Hematopoietic multipotent progenitor cell (in vitro differentiated cells): ENCODE measurements at places on chromosomes 3 and 15.

DNA sequence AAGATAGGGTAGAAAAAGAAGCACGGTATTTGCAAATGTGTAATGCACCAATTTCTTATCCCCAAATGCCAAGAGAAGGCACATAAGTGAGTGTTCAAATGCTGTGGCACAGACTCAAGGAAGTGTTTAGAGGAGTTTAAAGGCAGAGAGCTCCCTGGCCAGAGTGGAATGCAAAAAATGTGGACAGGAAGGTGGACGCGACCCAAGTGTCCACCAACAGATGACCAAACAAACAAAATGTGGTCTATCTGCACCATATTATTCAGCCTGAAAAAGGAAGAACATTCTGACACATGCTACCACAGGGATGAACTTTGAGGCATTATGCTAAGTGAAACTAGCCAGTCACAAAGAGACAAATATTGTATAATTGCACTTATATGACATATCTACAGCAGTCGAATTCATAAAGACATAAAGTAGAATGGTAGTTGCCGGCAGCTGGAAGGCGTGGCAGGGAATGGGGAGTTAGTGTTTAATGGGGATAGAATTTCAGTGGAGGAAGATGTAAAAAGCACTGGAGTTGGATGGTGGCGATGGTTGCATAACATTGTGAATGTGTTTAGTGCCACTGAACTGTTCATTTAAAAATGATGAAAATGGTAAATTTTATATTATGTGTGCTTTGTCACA is 126.6 kb downstream of the SRGAP3 start:
- no peak for DNase-seq

DNA sequence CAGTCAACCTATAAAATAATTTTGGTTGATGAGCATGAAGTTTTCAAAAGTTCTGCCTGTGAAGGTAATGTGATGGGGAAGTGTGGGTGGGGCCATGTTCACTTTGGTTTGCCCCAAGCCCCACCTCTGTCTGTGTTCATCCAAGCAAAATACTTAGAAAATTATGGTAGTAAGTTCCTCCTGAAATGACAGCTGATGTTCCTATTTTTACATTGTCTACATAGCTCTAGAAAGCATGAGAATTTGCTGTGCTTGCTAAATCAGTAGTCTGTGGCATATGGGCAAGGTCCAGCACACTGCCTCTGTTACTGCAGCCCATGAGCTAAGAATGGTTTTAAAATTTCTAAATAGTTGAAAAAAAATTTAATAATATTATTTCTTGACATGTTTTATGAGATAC is 21.9 kb upstream of the CP start:
- DNase-seq, result no peak

DNA sequence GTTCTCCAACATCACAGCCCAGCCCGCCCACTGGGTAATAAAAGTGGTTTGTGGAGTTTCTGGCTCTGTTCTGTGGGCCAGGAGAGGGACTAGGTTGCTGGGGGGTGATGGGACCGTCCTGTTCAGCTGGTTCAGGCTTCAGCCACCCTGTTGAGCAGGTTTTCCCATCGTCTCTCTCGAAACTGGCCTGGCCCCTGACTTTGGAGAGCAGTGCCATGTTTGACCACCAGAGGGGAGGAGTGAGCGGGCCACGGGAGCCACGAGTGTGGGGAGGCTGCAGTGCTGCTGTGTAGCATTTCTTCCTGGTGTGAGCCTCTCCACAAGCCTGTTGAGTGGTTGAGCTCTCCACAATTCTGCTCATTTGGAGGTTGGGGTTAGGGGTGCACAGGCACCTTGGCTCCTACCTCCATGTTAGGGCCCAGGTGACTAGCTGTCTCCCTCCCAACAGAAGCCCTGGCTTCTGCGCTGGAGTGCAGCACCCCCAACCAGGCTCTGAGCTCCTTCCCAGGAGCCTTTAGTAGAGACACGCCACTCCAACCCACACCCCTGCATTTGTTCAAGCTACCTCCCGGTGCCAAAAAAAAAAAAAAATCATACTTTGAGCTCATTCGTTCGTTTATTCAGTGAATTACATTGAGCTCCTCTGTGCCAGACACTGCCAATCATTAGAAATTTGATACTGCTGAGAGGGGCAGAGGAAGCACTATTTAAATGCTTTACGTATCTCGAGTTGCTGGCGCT is 13.9 kb downstream of the SPINT1 start:
- peak; percentile 61 for DNase-seq

- DNase-seq, result no peak
These were observed 100.0 kb downstream of the DNAJB8 start for GRCh38 chr3:128366652-128367051.

DNA sequence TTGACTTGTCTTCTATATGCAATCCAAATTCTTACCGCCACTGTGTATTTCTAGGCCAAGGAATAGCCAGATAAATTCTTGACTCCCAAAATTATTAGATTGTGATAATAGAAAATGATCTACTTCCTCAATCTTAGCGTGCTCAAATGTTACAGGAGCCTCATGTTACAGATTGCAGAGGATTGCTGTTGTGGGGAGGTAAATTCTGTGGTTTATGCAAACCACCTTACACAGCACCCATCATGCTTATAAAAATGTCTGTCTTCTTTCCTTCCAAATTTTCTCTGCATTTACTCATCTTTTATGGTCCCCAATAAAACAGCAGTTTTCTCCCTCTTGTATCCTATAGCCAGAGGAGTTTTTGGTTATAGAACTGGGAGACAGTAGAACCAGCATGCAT is 420.2 kb upstream of the ROBO1 start:
- DNase-seq, result no peak

GRCh38 chr15:58154769-58155168 is 16.6 kb downstream of the AQP9 start:
- DNase-seq, result no peak

- DNase-seq, result no peak
These were observed 589.8 kb upstream of the DPPA4 start for GRCh38 chr3:109927161-109927560.

GRCh38 chr15:68653801-68654200 is 75.0 kb downstream of the CORO2B start:
- no peak for DNase-seq

DNA sequence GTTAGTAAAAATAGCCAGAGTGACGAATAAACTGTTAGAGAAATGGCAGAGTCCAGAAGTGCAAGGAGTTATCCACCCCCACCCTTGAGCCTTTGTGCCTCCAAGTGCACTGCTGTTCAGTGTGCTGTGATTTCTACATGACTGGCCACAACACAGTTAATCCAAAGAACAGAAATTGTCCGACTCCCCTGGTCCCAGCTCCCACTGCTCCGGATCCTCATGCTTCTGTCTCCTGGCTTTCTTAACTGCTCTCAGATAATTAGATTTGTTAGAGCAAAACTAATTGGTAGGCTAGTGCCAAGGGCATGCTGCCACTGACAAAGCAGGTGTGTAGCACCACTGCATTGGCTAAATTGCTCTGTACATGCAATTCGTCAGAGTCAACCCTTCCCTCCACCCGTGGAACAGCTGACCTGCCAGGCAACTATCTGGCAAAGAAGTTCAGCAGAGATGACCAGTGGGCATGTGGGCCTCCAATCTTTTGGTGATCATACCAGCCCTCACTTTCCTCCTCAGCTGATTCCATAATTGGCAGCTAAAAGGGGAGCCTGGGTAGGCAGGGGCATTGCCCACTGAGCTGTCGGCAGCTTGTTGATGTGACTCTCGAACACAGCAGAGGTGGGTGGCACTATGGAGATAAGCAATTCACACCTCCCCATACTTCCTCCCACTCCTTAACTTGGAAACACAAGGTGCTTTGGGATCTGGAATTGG is 18.9 kb upstream of the ACAP2 start:
- DNase-seq, result no peak

DNA sequence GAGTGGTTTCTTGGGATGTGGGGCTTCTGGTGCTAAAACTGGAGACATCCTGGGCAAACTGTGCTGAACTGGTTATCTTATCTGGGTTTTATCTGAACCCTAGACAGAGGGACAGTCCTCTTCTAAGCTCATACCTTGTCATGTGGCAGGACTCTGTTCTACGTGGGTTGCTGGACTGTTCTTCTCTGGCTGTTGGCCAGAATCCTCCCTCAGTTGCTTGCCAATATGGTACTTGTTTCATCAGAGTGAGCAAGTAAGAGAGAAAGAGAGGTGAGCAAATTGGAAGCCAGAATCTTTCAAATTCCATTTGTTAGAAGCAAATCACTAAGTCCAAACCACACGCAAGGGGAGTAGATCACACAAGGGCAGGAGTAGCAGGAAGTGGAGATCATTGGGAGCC is 291.5 kb upstream of the TBL1XR1 start:
- DNase-seq, result no peak

DNA sequence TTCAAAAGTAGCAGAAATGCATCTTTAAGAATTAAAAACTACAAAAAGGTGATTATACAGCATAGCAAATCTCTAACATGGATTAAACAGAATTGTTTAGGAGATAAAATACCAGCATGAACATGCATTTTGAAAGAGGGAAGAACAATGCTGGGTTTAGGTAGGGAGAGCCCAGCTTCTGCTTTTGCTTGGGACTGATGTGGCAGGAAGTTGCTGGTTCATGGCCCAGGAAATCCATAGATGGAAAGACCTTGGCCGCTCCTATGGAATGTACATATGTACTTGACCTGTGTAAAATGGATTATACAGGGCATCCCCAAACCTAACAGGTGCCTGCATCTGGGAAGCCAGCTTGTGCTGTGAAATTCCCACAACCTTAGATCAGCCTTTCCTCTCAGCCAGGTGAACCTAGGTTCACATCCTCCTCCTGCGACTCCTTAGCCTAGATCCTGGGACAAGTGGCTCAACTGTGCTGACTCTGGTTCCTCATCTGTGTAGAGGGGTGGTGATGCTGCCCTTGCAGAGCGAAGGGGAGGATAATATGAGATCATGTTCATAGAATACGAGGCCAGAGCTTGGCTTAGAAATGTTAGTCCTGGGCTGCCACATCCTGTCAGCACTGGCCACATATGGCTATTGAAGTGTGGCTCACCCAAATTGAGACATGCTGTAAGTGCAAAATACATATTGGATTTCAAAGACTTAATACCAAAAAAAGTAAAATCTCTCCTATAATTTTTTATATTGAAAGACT is 47.0 kb upstream of the PLXNA1 start:
- DNase-seq, result no peak

- no peak for DNase-seq
These were observed 1.1 kb downstream of the RCCD1 start for GRCh38 chr15:90955624-90956273.

DNA sequence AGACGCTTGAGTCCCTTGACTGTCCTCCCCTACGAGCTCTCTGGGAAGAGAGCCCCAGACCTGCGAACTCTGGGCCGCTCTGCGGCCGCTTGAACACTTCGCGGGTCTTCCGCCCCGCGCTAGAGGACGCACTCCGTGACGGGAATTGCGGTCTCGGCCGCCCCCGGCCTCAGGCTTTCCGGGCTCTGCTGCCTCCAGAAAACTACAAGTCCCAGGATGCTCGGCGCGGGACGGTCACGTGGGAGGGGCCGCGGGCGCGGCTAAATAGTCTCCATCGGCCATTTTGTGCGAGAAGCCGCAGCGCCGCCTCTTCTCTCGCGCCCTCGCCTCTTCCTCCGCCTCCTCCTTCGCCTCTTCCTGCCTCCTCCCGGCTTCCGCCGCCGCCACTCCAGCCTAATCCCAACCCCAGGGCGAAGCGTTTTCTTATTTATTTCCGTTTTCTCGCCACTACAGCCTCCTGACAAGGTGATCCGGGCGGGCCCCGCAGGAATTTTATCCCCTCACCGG is at the start of gene EIF1B:
TSS of gene EIF1B (plus strand) at position 290 of the 507 bp plus-strand sequence. CDS start 235 bp downstream, outside the sequence.
- DNase-seq, result peak; percentile 98

GRCh38 chr3:147575391-147575790 is 166.2 kb downstream of the ZIC1 start:
- DNase-seq, result no peak

GRCh38 chr15:62782896-62783295 is 259.7 kb upstream of the TPM1 start:
- no peak for DNase-seq

GRCh38 chr3:196339493-196340254 is 1.5 kb upstream of the TM4SF19 start:
- peak; percentile 51 for DNase-seq

DNA sequence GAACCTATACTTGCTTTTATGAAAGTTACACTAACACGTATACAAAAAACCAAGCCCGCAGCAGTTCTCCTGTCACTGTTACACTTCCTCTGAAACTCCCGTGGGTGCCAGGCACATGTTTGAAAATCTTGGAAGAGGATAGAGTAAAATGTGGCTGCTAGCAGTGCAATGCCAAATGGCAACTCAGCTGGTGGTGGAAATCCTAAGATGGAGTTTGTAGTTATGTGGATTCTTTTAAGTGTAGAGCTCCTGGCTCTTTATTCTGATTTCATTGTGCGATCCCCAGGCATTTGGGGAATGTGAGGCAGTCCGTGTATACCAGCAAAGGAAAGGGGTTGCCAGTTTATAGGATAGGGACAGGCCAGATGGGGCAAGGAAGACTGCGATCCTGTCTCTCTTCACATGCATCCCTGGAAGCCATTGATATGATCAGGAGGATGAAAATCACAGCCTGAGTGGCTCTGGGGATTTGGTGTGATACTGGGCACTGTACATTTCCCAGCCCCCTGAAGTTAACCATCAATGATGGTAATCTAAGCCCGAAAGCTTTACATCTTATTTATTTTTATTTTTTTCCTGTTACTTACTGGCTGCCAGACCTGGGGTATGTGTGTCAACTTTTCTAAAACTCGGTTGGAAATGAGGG is 1.1 kb downstream of the STAC start:
- no peak for DNase-seq

- no peak for DNase-seq
These were observed 183.8 kb downstream of the MEGF11 start for GRCh38 chr15:66069751-66070150.

GRCh38 chr15:31551323-31551722 is 224.7 kb downstream of the KLF13 start:
- no peak for DNase-seq

DNA sequence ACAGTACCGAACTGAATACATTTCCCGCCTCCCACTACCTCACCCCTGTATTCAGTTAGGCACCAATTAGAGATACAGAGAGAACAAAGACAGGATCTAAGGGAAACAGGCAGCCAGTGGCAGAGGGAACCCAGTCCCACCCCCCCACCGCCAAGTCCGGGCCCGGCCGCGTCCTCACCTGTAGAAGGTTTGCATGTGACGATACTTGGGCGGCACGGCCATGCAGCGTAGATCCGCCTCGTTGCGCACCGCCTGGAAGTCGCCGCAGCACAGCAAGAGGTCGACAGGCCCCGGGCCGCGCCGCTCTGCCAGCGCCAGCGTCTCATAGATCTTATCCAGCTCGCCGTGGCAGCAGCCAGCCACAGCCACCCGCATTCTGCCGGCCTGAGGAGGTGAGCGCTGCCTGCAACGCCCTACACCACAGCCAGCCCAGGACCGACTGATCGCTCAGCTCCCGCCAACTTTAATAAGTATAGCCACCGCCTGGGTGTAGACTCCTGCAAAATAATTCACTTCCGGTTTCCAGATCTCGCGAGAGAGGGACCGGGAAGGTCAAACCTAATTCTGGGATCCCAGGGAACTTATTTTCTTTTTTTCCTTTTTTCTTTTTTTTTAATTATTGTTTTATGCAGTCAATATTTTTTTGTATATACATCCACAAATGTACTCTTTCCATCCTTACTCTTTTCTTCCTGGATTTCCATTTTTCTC is at the start of gene DBR1:
TSS of gene DBR1 (minus strand) at position 501 of the 711 bp plus-strand sequence. CDS start at position 375, 126 bp downstream.
- DNase-seq, result peak; percentile 69

- DNase-seq, result no peak
These were observed 26.4 kb downstream of the ABHD17C start for GRCh38 chr15:80721476-80721875.
